ENCODE measurements at places on chromosomes 4 and X.

GRCh38 chr4:8736090-8736825, 135.4 kb downstream of the HMX1 start:
- no peak for DNase-seq

- DNase-seq: no peak
These were observed 44.2 kb downstream of the SLC4A4 start for GRCh38 chr4:71382900-71383560.

DNA sequence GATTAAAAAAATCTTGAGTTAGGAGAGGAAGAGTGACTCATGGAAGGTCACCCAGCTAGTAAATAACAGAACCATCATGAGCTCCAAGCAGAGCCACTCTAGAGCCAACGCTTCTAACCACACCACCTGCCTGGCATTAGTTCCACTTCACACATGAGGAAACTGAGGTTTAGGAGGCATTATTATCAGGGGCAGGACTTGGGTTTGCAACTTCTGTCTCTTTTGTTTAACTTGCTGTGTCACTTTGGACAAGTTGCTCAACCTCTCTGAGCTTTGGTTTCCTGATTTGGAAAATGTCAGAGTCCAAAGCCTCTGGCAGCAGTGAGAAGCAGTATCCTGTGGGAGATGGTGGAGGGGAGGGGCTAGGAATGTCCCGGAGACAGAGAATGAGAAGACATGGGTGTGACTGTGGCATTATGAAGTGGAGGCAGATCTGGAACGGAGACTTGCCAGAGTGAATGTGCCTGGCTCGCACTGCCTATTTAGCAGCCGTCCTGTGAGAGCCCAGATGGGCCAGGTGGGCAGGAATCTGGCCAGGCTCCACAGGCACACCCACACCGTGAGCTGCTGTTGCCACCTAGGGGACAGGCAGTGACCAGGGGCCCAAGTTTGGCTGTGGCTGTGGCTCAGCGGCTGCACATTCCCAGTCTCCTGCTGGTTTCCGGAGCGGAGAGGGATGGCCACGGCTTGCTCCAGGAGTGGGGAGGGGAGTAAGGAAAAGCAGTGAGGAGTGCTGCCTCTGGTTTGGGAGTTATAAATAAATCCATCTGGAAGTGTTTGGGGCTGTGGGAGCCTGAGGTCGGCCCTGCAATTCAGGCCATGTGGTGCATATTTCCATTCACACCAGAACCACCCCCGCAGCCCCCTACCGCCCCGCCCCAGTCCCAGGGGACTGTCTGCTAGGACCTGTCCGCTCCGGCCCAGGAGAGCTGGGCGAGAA, 93.4 kb downstream of the NHSL2 start:
- no peak for DNase-seq

DNA sequence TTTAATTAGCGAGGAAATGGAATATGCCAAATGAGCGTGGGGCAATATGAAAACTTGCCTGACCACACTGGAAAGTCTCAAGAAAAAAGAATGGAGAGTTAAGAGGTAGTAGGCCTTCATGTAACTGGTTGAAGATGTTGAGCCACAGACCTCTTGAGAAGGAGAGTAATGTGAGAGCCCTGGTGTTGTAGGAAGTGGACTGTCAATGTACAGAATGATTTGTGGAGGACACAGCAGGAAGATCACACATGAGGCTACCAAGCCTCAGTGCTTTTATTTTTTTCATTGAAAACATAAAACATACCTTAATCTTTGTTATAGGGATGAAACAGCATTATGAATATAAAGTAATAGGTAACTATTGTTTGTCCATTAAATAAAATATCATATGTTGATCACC, 331.6 kb downstream of the UNC5C start:
- DNase-seq: no peak

DNA sequence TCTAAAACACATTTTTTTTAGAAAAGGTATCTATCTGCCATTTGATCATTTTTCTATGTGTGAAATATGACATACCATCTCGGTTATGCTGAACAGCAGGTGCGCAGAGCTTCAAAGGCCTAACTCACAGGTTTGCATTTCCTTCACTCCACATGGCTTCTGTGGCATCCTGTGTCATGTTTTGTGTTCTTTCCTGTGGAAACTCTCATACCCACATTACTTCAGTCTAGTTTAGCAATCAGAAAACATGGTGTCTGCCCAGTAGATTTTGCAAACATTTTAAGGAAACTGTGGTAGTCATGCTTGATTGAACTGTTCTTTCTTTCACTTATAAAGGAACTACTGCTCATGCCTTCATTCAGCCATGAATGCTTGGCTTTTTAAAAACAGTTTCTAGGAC, 11.3 kb upstream of the ARAP2 start:
- DNase-seq: no peak

DNA sequence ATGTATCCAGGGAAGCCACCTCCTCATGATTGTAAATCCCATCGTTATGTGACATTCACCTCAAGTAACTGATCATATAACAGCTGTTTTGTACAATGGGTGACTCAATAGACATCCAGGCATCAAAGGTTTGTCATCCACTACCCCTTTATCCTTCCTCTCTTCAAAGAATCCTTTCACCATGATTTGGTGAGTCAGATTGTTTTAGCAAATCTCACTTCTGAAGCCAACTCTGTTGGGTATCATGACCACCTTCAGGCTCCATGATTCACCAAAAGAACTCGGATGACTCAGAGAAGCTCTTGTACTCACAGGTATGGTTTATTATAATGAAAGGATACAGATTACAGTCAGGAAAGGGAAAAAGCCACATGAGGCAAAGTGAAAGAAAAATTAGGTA, 132.1 kb downstream of the PWWP3B start:
- DNase-seq: no peak

DNA sequence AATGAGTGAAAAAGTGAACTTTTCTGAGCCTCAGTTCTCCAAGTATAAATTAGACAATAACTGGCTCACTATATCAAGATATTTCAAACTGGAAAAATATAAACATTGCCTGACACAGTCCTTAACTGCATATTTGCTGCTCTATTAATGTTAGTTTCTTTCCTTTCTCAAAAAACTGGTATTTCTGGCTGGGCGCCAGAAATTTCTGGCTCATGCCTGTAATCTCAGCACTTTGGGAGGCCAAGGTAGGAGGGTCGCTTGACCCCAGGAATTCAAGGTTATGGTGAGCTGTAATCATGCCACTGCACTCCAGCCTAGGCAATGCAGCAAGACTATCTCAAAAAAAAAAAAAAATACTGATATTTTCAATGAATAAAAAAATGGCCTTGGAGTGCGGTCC, 227.0 kb downstream of the MAGEB17 start:
- DNase-seq: no peak

DNA sequence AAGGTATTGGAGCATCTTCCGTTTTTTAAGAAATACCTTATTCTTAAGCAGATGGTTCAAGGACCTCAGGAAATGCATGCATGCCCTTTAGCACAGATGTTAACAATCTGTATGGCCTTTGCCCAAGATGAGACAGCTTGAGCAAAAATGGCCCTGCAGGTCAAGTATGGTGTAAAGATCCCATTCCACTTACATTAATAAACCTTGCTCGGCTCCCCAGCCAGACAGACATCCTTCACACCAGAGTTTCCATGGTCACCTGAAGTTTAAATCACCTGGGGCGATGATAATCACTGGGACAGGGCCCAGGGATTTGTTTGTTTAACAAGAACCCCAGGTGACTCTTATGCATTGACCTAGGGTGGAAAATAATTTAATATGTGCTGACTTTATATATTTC, 287.0 kb upstream of the NOCT start:
- DNase-seq: no peak

DNA sequence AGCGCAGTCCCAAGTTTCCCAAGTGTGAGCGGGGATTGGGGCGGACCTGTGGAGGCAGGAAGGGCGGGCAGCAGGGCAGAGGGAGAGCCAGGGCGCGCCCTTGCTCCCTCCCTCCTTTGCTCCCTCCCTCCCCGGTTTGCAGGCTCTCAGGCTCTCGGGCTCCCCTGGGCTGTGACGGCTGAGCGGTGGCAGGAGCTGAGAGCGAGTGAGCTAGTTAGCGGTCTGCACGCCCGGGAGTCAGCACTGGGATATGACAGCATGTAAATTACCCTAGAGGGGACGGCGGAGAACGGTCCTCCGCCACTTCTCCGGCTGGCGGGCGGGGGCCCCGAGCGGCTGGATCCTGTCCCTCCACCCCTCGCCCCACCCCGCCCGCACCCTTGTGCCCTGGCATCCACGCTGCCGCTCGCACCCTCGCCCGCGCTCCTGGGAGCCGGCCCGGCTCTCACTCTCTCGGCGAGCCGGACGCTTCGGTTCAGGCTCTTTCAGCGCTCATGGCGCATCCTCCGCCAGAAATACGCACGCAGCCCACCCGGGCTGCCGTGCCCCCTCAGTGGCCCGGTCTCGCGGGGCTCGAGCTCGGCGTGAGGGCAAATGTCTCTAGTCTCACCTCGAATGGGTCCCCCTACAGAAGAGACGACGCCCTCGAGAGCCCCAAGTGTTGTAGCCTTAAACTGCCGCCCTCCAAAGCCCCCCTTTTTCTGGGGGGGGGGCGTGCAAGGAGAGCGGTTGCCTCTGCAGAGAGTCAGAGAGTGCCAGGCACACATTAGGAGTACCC, at the start of gene TSC22D3:
TSS of gene TSC22D3 (minus strand) at position 54 of the 778 bp plus-strand sequence. CDS start 368 bp downstream, outside the sequence.
- peak; percentile 86 for DNase-seq

GRCh38 chr4:38160487-38161207, 200.4 kb downstream of the PTTG2 start:
- peak; percentile 60 for DNase-seq

DNA sequence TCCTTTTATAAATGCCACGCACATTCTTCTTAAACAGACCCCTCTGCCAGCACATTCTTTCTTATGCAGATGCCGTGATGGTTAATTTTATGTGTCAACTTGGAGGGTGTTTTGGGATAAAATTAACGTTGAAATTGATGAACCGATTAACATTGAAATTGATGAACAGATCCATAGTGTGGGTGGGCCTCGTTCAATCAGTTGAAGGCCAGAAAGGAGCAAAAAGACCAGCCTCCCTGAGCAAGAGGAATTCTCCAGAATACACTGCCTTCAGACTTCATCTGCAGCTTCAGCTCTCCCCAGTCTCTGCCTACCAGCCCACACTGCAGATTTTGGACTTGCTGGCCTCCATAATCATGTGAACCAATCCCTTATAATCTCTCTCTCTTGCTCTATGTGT, 233.6 kb upstream of the BCOR start:
- DNase-seq: no peak

- no peak for DNase-seq
These were observed 93.0 kb downstream of the GEMIN8 start for GRCh38 chrX:13936521-13937225.

GRCh38 chr4:110826656-110827055, 203.8 kb upstream of the PITX2 start:
- no peak for DNase-seq

- DNase-seq: no peak
These were observed 149.7 kb downstream of the PTTG2 start for GRCh38 chr4:38109896-38110295.

DNA sequence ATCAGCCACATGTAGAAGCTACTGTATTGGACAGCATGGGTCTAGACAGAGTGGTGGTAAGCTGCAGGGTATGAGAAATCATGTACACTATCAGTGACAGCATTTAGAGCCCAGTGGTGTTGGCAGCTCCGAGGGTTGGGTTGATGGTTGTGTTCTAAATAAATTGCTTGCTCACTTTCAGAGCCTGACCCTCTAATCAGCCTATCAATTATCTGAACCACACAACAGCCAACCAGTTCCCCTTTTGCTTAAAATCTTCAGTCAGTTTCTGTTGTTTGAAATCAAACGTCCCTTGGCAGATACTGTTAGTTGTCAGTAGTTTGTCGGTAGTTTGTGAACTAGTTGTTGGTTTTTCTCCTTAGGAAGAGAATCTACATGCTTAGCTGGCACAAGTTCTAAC, 99.8 kb upstream of the RAI2 start:
- DNase-seq: no peak

GRCh38 chr4:82739287-82740190, 59.1 kb downstream of the SCD5 start:
- DNase-seq: peak; percentile 84

DNA sequence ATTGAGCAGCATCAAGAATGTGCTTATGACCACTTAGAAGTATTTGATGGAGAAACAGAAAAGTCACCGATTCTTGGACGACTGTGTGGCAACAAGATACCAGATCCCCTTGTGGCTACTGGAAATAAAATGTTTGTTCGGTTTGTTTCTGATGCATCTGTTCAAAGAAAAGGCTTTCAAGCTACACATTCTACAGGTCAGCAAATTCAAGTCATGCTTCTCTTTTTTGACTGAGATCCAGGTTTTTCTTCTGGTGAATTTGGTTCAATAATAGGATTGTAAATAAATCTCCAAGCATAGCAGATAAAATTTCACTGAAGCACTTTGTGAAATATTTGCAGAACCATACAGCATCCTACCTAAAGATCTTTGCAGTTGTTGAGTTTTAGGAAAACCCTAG, 218.1 kb downstream of the TLL1 start:
- DNase-seq: no peak

DNA sequence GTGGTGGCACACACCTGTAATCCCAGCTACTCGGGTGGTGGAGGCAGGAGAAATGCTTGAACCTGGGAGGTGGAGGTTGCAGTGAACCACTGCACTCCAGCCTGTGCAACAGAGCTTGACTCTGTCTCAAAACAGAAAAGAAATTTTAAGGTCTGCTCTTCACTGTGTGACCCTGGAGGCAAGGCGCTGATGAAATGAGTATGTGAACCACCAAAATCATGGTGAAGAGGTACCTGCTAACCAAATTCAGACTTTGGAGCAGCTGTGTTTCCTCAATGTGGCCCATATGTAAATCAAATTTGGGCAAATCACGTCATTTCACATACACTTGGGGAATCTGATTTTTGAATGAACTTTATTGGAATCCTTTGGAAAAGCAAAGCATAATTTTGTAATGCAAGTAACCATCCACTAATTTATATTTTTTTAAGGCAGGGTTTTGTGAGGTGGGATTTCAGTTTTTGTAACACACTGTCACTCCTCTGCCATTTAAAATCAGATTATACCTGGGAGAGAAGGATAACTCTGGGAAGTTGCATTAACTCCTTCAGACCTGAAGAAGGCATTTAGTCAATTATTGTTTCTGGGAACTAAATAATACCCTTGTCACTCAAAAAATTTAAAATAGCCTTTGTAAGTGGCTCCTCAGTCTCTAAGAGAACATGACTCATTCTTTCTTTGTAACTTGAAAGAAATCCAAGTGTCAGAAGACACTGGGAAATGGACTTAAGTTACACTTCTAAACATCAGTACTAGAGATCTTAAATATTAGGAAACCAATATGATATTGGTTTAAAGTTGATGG, 24.0 kb downstream of the DOCK11 start:
- peak; percentile 52 for DNase-seq

GRCh38 chr4:110959041-110959643, 336.3 kb upstream of the PITX2 start:
- peak; percentile 49 for DNase-seq

- DNase-seq: no peak
These were observed 1.1 kb upstream of the HDAC6 start for GRCh38 chrX:48800574-48801279.

GRCh38 chrX:109635146-109635545, 10.2 kb upstream of the KCNE5 start:
- peak; percentile 74 for DNase-seq

GRCh38 chrX:66919280-66919832, 280.5 kb upstream of the EDA2R start:
- DNase-seq: no peak

DNA sequence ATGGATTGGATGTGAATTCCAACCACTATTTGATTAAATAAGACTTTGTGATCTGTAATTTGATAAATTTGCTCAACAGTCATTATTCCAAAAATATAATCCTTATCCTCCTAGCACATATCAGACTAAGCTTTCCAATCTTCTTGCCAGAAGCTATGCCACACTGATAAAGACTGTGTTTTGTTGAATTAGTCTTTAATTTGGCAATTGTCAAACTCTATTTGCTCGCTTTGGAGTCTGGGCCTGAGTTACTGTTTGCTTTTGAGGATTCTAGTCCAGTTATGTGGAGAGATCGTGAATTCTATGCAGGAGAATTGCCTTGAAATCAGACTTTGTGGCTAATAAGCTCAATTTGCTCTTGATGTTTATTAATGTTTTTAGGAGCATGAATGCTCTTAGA, 10.9 kb upstream of the RNF150 start:
- DNase-seq: no peak

Data from Karpas-422 (cell line).